ENCODE measurements at places on chromosomes 1 and 21.

DNA sequence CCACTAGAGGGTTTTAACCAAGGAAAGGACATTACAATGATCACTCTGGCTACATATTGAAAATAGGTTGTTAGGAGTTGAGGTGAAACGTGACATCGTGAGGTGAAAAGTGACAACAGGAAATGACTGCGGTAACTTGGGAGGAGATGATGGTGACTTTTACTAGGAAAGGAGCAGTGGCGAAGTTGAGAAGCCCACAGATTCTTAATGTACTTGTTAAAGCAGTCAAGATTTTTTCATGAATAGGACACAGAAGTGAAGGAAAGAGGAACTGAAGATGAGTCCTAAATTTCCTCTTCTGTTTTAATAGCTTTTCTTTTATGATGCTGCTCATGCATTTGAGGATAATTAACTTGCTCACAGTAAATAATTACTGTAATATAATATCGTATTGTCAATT lies 59.5 kb downstream of the OMA1 start:
- DNase-seq: no peak

DNA sequence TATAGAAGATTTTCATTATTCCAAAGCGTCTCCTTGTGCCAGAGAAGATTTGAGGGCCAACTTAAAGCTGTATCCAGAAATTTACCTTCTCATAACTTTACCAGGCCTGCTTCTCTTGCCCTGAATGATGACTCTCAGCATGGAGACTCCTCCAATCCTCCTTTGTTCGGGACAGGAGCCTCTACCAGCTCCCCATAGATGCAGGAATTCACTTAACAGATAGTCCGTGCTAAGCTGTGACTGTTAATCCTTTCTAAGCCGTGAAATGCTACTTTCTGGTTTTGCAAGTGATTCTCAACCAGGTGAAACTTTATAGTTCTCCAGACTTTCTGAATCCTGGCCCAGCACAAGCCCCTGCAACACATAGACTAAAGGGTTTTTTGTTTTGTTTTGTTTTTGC lies 31.8 kb upstream of the KCND3 start:
- no peak for DNase-seq

DNA sequence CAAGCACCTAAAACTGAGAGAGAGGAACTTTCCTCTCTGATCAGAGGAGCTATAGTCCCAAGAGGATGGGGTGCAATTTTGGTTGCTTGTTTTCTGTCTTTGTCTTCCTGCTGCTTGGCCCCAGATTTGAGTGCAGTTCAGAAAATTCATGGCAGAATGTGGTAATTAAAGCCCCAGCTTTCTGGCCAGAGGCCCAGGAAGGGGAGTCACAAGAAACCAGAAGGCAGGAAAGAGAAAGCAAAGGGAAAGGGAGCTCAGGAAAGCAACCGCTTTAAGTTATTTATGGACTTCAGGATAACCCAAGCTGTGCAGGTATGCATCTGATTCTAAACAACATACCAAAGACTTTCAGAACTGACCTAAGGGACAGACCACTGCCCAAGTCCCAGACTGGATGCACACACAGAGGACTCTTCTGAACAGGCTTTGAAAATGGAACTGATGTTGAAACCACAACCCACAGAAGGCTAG lies 88.8 kb downstream of the ST3GAL3 start:
- DNase-seq: no peak

DNA sequence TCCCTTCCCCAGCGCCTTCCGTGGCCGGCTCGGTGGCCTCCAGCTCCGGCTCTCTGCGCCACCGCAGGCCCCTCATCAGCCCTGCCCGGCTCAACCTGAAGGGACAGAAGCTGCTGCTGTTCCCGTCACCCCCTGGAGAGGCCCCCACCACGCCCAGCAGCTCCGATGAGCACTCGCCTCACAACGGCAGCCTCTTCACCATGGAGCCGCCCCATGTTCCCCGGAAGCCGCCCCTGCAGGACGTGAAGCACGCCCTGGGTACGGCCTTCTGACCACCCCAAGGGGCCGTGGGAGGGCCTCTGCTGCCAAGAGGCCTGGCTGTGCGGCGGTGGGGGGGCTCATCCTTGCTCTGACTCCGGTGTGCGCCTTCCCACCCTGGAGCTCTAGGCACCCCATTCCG lies 21.8 kb downstream of the TMEM201 start:
- no peak for DNase-seq

DNA sequence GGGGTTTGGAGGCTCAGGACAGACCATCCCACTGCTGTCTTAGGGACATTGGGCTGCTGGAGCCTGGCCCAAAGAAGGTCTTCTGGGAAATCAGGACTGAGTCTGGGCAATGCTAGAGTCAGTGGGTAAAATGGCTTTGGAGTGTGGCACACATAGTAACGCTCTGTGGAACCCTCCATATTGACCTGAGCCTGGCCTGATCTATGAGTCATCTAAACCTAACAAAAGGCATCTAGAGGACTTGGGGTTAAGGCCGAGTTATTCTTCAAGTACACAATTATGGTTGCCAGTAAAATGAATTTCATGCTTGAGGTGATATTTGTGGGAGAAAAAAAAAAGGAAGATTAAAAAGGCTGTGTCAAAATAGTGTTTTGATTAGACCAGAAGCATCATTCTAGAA lies 77.7 kb downstream of the ST6GALNAC5 start:
- peak; percentile 11 for DNase-seq

DNA sequence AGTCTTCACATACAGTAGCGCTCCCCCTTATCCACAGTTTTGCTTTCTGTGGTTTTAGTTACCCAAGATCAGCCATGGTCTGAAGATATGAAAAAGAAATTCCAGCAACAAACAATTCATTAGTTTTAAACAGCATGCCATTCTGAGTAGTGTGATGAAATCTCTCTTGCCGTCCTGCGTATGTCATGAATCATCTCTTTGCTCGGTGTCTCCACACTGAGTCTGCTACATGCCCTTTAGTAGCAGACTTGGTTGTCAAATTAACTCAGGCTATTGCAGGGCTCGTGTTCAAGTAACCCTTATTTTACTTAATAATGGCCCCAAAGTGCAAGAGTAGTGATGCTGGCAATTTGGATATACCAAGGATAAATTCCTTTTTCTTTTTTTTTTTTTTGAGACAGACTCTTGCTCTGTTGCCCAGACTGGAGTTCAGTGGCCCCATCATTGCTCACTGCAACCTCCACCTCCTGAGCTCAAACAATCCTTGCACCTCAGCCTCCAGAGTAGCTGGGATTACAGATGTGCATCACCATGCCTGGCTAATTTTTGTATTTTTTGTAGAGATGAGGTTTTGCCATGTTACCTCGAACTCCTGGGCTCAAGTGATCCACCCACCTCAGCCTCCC lies 22.6 kb downstream of the PHACTR4 start:
- DNase-seq: peak; percentile 62

- no peak for DNase-seq
These were observed 3.6 kb downstream of the MMACHC start for GRCh38 chr1:45503462-45504360.

Measured in kidney glomerular epithelial cell (primary cell).